ENCODE measurements at places on chromosomes 12 and 14.

- DNase-seq, result peak; percentile 17
Measured at GRCh38 chr14:101709962-101710931, 51.3 kb upstream of the PPP2R5C start.

GRCh38 chr12:93376436-93377251 is 1.1 kb upstream of the NUDT4 start:
- DNase-seq, result no peak

- DNase-seq, result peak; percentile 89
Measured at GRCh38 chr14:106417224-106418049, 891.1 kb downstream of the TMEM121 start.

DNA sequence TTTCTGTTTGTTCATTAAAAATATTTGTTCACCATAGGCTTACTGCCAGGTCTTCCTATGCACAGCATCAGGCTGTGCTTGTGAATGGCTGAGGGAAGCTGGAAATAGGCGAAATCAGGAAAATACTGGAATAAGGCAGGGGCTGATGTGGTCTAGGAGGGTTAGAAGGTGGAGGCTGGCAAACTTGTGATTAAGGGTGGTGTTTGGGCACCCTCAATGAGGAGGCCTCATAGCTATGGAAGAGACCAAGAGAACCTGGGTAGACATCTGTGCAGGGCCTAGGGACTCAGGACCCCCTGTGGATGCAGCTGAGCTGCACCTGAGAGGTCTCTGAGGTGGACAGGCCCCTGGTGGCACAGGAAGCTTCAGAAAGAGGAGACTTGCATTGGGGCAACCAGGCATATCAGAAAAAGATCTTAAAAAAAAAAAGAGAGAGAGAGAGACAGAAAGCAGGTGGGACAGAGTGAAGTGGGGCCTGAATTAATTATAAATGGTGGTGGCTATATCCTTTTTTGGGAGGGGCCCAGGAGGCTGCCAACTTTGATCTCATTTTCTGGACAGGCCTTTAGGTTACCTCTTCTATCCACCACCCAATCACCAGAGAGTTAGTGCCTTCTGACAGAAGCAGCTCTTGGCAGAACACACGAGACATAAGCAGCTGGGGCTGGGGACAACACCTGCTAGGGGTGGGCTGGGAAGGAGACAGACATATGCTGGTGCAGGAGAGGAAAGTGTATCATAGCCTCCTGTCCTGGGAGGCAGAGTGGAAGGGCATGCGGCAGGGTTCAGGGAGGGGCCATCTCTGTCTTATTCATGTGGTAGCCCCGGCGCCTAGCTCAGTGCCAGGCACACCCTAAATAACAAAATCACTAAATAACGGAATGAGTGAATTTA is 46.7 kb upstream of the ATP23 start:
- DNase-seq, result peak; percentile 8

DNA sequence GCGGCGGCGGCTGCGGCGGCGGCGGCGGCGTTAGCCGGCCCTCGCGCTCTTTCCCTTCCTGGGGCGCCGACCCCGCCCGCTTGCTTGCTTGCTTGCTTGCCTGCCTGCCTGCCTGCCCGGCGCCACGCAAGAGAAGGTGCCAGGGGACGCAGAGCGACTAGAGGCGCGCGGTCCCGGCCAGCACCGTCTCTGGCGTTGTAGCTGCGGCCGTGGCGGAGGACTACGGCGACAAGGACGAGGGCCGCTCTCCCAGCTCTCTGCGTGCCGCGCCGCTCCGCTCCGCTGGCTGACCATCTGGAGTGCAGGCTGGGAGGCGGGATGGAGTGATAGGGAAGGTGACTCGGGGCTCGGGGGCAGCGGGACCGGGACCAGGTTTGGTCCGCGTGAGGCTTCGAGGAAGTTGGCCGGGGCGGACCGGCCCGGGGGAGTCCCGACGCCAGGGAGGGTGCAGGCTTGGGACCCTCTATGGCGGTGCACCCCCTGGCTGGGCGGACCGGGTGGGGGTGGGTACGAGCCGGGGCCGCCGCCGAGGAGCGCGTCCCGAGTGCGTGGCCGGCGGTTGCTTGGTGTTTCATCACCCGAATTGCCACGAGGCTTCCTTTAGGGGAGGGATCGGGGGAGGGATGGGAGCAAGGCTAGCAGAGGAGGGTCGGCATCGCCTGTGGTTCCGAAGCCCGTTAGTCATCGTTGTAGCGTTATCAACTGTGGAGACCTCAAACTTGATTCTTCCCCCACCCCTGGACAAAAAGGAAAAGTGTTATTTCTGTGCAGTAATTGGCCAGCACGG is 471 bp downstream of the XPOT start:
- DNase-seq, result peak; percentile 89

DNA sequence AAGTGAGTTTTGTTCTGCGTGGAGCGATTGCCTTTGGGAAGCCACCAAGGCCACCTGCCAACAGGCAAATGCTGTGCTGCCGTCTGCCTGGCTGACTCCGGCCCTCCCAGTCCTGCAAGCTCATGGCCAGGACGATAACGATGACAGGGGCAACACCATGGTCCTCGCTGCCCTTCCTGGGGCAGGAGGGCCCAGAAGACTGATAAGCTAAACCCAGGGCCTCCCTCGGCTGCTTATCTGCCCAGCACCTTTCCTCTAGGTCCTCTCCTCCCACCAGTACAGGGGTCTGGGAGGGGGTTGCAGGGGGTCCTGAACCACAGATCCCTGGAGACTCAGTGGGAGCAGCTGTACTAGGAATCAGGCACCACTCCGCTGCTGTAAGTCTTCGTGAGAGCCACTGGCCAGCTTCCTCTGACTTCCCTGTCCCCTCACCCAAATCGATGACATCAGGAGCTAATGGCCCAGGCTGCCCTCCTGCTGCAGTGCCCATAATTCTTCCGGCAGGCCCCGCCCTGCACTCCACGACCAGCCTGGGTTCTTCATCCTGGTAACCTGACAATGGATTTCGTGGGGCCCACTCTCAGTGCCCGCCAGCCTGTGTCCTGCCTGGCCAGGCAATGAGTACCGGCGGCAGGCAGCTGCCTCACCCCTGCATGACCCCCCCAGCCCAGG is 5.1 kb downstream of the ANKRD9 start:
- no peak for DNase-seq

- no peak for DNase-seq
Measured at GRCh38 chr12:132066345-132066685, 77.8 kb downstream of the DDX51 start.

DNA sequence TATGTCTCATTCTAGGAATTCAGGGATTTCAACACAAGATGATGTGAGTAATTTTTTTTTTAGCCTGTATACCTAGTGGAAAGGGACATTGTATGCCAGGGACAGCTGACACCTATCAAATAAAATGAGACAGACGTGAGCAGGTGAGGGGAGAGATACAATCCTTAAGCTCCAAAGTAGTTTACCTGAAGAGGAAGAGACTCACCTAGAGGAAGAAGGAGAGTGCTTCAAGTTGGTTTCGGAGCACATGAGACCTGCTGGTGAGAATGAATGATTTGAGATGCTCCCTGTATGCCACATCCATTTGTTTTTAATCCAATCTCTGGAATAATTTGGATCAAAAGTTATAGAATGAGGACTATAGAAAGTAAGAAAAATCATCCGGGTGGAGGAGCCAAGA is 915.4 kb upstream of the FBXO33 start:
- peak; percentile 46 for DNase-seq

GRCh38 chr14:63881926-63882325 is 29.1 kb downstream of the SYNE2 start:
- no peak for DNase-seq

GRCh38 chr14:75961662-75962061 is 20.1 kb downstream of the TGFB3 start:
- no peak for DNase-seq
